SK-MEL-5 (cell line): ENCODE measurements at places on chromosomes 3 and 15.

- no peak for DNase-seq
These were observed 8.0 kb upstream of the ANKRD28 start for GRCh38 chr3:15805756-15806266.

- DNase-seq, result no peak
These were observed 80.2 kb upstream of the PXYLP1 start for GRCh38 chr3:141151439-141151838.

- DNase-seq, result peak; percentile 13
These were observed 4.6 kb downstream of the CACNA1D start for GRCh38 chr3:53498806-53499641.

- DNase-seq, result peak; percentile 25
These were observed 174.1 kb upstream of the SLCO3A1 start for GRCh38 chr15:91679447-91679846.

GRCh38 chr3:15295506-15295905 lies 36.9 kb downstream of the SH3BP5 start:
- no peak for DNase-seq

GRCh38 chr15:101528108-101528916 lies 38.8 kb upstream of the PCSK6 start:
- DNase-seq, result no peak

DNA sequence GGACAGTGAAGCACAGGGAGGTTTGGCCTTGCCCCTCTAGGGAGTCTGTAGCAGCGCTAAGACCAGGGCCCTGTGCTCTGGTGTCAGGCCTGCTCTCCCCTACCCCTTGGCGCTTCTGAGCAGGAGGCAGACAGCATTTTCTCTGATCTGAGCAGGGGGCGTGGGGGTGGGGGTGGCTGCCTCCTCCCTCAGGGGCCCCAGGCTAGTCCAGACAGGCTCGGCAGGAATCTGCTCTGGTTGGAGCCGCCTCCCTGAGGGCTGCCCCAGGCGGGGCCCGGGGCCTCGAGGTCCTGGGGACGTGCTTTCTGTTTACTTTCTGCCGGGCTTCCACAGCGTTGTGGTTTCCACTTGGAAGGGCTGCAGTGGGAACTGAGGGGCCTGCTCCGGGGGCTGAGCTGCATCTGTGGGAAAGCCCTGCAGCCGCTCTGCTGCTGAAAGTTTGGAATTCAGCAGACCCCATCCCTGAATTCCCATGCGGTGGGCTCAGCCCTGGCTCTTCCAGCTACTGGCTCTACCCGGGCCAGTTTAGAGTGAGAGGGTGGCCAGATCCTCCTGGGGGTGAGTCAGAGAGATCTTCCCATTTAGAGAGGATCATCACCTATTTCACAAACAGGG lies 105.4 kb downstream of the LINGO1 start:
- DNase-seq, result no peak

DNA sequence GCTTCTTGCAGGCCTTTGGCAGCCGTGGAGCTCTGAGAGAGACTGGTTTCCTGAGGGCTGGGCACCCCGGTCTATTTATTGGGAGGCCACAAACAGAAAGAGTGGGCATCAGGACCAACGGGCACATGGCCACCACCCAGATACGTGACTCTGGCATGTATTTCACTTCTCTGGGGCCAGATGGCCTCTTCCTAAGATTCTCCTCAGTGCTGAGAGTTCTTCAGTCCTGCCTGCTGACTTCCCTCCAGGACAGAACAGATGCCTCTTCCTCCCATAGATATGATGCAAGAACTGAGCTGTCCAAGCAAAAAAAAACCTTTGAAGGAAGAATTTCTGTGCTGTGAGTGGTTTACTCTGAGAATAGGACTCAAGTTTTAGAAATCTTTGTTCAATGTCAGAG lies 107.7 kb downstream of the IGF2BP2 start:
- no peak for DNase-seq

DNA sequence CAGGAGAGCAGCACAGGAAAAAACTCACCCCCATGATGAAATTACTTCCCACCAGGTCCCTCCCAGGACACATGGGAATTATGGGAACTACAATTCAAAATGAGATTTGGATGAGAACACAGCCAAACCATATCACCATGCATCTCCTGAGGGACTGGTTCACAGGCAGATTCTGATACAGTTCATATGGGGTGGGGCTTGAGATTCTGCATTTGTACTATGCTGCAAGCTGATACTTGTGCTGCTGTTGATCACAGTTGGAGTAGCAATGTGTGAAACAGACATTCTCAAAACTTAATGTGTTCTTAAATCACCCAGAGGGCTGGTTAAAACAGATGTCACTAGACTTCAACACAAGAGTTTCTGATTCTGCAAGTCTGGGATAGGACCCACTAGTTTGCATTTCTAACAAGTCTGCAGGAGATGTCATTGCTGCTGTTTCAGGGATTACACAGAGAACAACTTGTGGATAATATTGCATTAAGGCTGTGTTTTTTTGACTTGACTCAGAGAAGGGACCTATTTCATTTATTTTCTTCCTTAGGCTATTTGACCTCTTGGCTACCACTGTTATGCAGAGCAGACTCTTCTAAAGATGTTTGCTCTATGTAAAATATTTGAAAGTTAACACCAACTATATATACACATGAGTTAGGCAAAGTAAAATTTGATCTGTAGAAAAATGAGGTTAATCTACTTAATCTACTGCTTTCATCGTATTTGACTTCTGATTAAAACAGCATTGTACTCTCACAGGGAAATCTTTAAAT lies 194.2 kb upstream of the CNTN3 start:
- DNase-seq, result no peak

- DNase-seq, result no peak
These were observed 12.7 kb upstream of the HACD2 start for GRCh38 chr3:123597561-123597960.

- no peak for DNase-seq
These were observed 793.1 kb downstream of the AGBL1 start for GRCh38 chr15:86872782-86873181.

- DNase-seq, result no peak
These were observed 36.2 kb downstream of the TXNRD3 start for GRCh38 chr3:126618760-126619159.

DNA sequence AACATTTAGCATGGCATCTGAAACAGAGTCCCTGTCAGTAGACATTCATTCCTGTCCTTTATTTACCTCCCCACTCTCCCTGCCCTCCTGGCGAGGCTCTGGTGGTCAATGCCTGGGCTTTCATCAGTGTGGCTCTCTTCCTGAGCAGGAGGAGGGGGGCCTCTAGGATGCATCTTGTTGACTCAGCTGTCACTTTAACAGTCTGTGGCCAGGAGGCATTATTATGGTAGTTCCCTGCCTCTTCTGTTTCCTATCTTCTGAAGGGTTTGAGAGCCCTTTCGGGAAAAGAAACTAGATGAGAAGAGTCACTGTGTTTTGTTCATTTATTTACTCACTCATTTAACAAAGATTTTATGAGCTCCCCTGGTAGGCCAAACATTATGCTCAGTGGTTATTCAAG lies 2.4 kb upstream of the PPP1R14D start:
- no peak for DNase-seq

DNA sequence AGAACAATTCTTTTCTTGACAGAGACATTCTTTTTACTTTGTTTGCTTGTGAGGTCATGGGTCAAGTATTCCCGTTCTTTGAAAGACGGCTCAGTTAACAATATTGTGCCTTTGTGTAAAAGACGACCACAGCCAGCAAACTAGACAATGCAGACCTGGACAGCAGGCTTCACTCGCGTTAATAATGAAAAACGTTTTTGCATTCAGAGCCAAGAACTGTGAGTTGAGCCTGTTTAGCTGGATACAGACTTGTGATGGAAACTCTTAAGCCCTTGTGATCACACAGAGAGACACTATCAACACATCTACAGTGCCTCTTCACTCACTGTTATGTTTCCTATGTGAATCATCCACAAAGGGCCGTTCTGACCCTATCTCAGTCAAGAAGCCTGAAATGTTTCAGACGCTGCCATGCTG lies 37.3 kb upstream of the CMTM7 start:
- DNase-seq, result peak; percentile 67

GRCh38 chr3:155372281-155372680 lies 78.8 kb upstream of the STRIT1 start:
- no peak for DNase-seq

GRCh38 chr3:99500485-99500884 lies 137.9 kb upstream of the COL8A1 start:
- DNase-seq, result no peak

- DNase-seq, result no peak
These were observed 363.4 kb upstream of the C2CD4B start for GRCh38 chr15:62528505-62528904.

GRCh38 chr3:104536715-104537114 lies 830.0 kb upstream of the ALCAM start:
- no peak for DNase-seq

DNA sequence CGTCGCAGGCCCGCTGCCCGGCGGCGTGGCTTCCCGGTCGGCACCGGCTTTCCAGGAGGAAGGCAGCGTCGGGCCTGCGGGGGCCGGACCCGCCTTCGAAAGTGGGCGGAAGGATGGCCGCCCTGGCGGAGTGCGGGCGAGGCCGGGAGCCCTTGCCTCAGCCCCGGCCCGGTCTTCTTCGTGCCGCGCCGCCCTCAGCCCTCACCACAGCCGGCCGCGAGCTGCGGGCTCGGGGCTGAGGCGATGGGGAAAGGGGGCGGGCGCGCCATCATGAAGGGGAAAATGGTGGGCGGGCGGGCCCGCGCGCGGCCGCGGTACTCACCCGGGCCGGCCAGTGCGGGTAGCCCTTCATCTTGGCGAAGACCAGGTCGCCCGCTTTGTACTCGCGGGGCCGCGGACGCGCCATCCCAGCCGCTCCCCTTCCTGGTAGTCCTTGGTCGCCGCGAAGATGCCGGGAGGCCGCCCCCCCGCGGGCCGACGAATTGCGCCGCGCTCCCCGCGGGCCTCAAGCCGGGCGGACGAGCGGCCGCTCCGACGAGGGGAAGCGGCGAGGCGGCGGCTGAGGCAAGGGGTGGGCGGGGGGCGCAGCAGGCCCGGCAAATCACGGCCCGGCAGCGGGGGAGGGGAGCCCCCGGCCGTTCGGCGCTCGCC lies 489 bp downstream of the HDGFL3 start:
- peak; percentile 14 for DNase-seq

GRCh38 chr3:8651418-8652323 lies 7.1 kb upstream of the SSUH2 start:
- no peak for DNase-seq

GRCh38 chr15:73593304-73594074 lies 39.7 kb downstream of the NPTN start:
- DNase-seq, result no peak
